ENCODE measurements at places on chromosomes 6 and 20. TPM values are rescaled to one million over a fixed set of nuclear protein-coding genes. Genes with fewer than 3 reads are reported as not detected.

The RFX6 gene
- not detected for polyA plus RNA-seq

- H3K36me3 ChIP-seq: no peaks in the 10 kb centered on the region
- no peaks in the 10 kb centered on the region for H3K4me1 ChIP-seq
- H3K4me3 ChIP-seq: no peak overlapping the region
These were observed 22.1 kb upstream of the CD83 start for GRCh38 chr6:14095437-14095836.

DNA sequence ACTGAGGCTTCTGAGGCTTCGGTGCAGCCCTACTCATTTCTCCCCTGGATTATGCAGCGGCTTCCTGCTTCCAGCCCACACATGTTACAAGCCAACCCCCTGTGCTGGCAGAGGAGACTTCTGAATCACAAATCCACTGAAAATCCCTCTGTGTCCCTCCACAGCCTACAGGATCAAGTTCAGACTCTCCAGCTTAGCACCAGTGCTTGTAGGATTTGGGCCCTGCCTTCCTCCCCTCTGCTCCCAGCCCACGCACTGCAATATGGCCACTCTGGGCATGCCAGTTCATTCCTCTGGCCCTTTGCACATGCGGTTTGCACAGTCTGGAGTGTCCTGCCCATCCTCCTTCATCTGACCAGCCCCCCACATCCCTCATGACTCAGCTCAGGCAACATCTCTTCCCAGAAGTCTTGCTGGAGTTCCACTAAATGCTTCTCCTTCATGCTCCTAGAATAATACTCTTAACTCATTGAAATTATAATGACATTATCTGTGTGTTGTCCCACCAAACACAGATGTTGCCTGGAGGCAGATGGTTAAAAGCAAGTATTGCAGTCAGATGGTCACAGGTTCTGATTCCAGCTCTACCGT lies 15.9 kb upstream of the MDGA1 start:
- no peak for DNase-seq
- H3K4me3 ChIP-seq: no peak overlapping the region
- H3K27me3 ChIP-seq: no peaks in the 10 kb centered on the region
- no peaks in the 10 kb centered on the region for H3K4me1 ChIP-seq

DNA sequence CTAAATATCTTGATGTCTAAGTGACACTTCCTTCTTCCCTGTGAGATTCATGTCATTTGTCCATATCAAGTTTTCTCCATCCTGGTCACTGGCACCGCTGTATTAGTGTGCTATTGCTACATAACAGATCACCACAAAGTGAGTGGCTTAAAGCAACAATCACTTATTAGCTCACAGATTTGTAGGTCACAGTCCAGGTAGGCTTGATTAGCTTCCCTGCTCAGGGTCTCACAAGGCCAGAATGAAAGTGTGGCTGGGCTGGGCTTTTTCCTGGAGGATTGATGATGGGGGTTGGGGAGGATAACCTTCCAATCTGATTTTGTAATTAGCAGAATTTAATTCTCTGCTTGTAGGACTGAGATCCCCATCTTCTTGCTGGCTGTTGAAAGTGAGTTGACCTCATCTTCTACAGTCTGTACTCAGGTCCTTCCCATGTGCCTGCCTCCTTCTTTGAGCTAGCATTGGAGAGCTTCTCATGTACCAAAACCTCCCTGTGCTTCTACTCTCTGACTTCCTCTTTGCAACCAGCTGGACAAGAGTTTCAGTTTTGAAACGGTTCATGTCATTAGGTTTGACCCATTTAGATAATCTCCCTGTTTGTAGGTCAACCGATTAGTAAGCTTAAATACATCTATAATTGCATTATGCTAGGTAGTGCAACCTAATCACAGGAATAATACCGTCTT lies 152.4 kb upstream of the MAN1A1 start:
- H3K27me3 ChIP-seq: no peaks in the 10 kb centered on the region
- no peak overlapping the region for H3K4me3 ChIP-seq
- no peaks in the 10 kb centered on the region for H3K36me3 ChIP-seq
- H3K4me1 ChIP-seq: peaks cover 11% of the 10 kb centered on the region

GRCh38 chr6:149271348-149272340 lies 45.9 kb upstream of the TAB2 start:
- H3K4me3 ChIP-seq: no peak overlapping the region
- peaks cover 6% of the 10 kb centered on the region for H3K4me1 ChIP-seq
- no peak overlapping the region for H3K27ac ChIP-seq

The ABCF1 gene
- polyA plus RNA-seq: 54.6 TPM

The MYLK4 gene
- 0.64 TPM for polyA plus RNA-seq

- H3K27me3 ChIP-seq: no peaks in the 10 kb centered on the region
- H3K4me1 ChIP-seq: no peaks in the 10 kb centered on the region
- no peaks in the 10 kb centered on the region for H3K36me3 ChIP-seq
- no peak overlapping the region for H3K4me3 ChIP-seq
These were observed 52.4 kb downstream of the RNF144B start for GRCh38 chr6:18439581-18439980.

- no peak overlapping the region for H3K4me3 ChIP-seq
- peaks cover 15% of the 10 kb centered on the region for H3K4me1 ChIP-seq
- H3K36me3 ChIP-seq: no peaks in the 10 kb centered on the region
- no peaks in the 10 kb centered on the region for H3K27me3 ChIP-seq
- no peak for DNase-seq
- H3K27ac ChIP-seq: no peak overlapping the region
These were observed 13.6 kb upstream of the SSTR4 start for GRCh38 chr20:23021541-23021940.

The UCKL1 gene
- 96.3 TPM for polyA plus RNA-seq

The RALGAPA2 gene
- 14.5 TPM for polyA plus RNA-seq

- no peak for DNase-seq
- H3K4me1 ChIP-seq: no peaks in the 10 kb centered on the region
- H3K4me3 ChIP-seq: no peak overlapping the region
- no peak overlapping the region for H3K27ac ChIP-seq
- H3K36me3 ChIP-seq: peaks cover 61% of the 10 kb centered on the region
These were observed 29.5 kb downstream of the TMEM181 start for GRCh38 chr6:158589366-158589765.

The BFSP1 gene
- 4.9 TPM for polyA plus RNA-seq

- peak; percentile 93 for DNase-seq
- H3K4me1 ChIP-seq: no peaks in the 10 kb centered on the region
- no peak overlapping the region for H3K27ac ChIP-seq
- H3K36me3 ChIP-seq: no peaks in the 10 kb centered on the region
These were observed 35.7 kb upstream of the ZMYND8 start for GRCh38 chr20:47392015-47392720.

DNA sequence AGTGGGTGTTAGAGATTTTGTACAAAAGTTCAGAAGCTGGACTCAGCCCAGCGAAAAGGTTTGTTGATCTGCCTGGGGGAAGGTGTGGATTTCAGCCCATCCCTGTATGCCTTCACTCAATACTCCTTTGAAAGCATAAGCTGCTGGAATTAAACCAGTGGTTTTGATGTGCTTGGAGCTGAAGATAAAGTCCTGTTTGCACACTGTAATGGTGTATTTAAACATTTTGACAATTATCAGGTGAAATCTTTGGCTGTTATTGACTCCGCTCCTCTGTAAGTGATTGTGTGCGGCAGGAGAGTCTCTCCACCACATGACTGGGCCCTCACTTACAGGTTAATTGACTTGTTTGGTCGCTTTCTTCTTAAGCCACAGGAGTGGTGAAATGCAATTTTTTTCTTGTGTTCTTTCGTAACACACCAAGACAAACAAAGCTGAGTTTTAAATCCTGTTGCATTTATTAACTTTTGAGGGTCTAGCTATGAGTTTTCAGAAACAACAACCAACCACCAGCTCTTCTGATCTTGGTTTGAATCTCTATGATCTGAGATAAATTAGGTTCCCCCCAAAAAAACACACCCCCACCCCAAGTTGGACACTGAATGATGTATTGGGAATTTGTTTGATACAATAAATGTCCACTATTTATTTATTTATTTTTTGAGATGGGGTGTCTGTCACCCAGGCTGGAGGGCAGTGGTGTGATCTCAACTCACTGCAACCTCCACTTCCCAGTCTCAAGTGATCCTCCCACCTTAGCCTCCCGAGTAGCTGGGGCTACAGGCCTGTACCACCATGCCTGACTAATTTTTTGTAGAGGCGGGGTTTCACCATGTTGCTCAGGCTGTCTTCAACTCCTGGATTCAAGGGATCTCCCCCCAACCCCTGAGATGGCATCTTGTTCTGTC lies 46.3 kb upstream of the NCOA3 start:
- H3K27me3 ChIP-seq: no peaks in the 10 kb centered on the region
- no peak overlapping the region for H3K4me3 ChIP-seq
- H3K4me1 ChIP-seq: no peaks in the 10 kb centered on the region
- no peak for DNase-seq
- no peak overlapping the region for H3K27ac ChIP-seq
- no peaks in the 10 kb centered on the region for H3K36me3 ChIP-seq

- H3K27me3 ChIP-seq: no peaks in the 10 kb centered on the region
- no peaks in the 10 kb centered on the region for H3K36me3 ChIP-seq
- H3K27ac ChIP-seq: peak overlapping the region; percentile 42
- DNase-seq: no peak
- H3K4me1 ChIP-seq: peaks cover 12% of the 10 kb centered on the region
These were observed 121.9 kb upstream of the AGPAT4 start for GRCh38 chr6:161395716-161396231.

GRCh38 chr6:105507811-105508210 lies 104.9 kb upstream of the PREP start:
- peaks cover 2% of the 10 kb centered on the region for H3K27me3 ChIP-seq
- DNase-seq: no peak
- no peak overlapping the region for H3K4me3 ChIP-seq
- H3K27ac ChIP-seq: no peak overlapping the region
- H3K4me1 ChIP-seq: no peaks in the 10 kb centered on the region

DNA sequence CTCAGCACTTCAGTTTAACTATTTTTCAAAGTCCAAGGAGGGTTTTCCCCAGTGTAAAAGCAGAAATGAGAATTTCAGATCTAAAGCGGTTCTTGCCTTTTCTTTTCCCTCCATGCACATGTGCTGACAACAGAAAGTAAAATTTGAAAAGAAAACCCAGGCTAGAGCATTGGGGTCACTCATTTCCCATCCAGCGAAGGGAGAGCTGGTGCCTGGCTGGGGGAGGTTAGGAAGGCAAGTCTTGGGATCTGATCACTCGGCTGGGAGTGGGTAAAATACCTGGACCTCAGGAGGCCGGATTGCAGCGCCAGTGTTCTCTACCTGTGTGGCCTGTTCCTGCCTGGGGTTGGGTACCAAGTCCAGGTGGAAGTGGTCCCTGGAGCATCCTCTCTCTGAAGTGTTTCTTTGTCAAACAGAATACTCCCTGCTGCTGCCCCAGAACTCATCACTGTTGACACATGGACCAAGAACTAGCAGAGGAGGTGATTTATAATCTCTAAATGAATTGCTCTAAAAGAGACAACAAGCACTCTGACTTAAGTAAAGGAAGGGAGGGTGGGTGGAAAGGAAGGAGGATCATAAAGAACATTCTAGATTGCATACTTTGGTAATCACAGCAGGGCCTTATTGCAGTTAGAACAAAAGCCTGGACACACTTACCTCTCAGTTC lies 136.0 kb downstream of the MTHFD1L start:
- no peaks in the 10 kb centered on the region for H3K27me3 ChIP-seq
- no peaks in the 10 kb centered on the region for H3K36me3 ChIP-seq
- H3K4me3 ChIP-seq: no peak overlapping the region
- no peak for DNase-seq
- no peaks in the 10 kb centered on the region for H3K4me1 ChIP-seq

GRCh38 chr6:28635547-28636158 lies 110.0 kb downstream of the GPX5 start:
- peaks cover 22% of the 10 kb centered on the region for H3K4me1 ChIP-seq
- H3K36me3 ChIP-seq: no peaks in the 10 kb centered on the region
- H3K4me3 ChIP-seq: peak overlapping the region; percentile 35
- DNase-seq: no peak
- no peak overlapping the region for H3K27ac ChIP-seq

The LPA gene
- polyA plus RNA-seq: not detected

- peaks cover 16% of the 10 kb centered on the region for H3K4me1 ChIP-seq
- H3K27me3 ChIP-seq: no peaks in the 10 kb centered on the region
- H3K36me3 ChIP-seq: no peaks in the 10 kb centered on the region
- no peak for DNase-seq
- H3K27ac ChIP-seq: peak overlapping the region; percentile 98
These were observed 912 bp upstream of the DIDO1 start for GRCh38 chr20:62927128-62927705.

DNA sequence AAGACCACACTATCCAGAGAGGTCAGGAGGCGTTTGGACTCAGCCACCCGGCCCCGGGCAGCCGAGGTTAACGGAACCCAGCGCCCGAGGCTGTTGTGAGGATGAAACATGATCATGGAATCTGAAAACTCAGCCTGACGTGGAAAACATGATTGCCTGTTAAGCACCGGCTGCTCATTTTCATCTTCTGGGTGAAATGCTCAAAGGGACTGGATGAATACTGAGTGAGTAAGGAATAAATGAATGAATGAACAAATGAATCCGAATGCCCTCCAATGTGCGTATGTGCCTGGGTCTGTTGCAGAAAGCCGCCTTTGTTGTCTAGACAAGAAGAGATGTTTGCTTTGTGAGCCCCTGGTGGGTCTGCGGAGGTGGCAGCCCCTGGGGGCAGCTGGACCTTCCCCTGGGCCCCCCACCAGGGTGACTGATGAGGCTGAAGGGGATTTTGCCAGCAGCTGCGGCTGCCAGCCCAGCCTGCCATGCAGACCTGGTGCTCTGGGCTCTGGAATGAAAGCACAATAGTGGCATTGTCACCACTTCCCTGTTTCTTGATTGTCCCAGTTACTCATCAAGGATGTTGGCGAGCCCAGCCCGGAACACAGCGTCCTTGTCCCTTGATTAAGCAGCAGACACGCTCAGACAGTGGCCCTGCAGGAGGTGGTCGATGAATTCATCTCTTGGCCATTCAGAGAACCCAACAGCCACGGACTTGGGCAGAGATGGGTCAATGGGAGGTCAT lies 211.1 kb downstream of the ANKRD60 start:
- peaks cover 4% of the 10 kb centered on the region for H3K27me3 ChIP-seq
- DNase-seq: no peak
- H3K4me3 ChIP-seq: no peak overlapping the region
- H3K4me1 ChIP-seq: no peaks in the 10 kb centered on the region

The KCNQ2 gene
- polyA plus RNA-seq: 17.3 TPM

Data from cardiac muscle cell (in vitro differentiated cells and primary cell).